ENCODE measurements at places on chromosomes 5 and 9.

- DNase-seq, result no peak
Measured at GRCh38 chr5:168801567-168801966, 222.4 kb upstream of the PANK3 start.

DNA sequence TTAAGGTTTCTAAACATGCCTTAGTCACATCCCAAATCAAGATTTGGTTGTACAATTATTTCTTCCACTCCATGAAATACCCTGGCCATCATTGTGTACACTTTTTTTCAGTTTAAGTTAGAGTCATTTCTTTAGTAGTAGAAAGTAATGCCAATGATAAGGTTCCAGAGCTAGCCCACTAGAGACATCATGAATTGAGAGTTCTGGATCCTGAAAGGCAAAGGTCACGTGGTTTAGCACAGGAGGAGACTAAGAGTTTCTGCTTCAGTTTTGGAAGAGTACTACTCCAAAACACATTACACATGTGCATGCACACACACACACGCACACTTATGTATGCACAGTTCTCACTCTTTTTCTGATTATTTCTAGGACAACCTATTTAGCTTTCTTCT, 4.8 kb upstream of the SREK1 start:
- DNase-seq, result no peak

DNA sequence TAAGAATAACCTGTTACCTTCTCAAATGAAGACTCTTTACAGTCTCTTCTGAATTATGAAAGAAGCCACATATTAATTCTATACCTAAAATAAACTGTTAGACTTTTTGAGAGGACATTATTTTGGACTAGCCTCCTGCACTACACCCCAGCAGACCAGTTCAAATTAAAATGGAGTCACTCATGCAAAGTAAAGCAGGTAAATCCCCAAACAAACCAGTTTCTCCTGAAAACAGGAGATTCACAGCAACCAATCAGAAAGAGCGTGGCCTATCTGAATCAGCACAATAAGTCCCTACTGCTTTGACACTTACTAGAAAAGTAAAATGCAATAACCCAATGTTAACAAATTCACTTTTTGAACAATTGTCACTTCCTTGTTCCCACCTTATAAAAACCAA, 58.8 kb downstream of the PTBP3 start:
- peak; percentile 42 for DNase-seq

- DNase-seq, result peak; percentile 73
Measured at GRCh38 chr5:179558932-179559283, 8.6 kb downstream of the RUFY1 start.

DNA sequence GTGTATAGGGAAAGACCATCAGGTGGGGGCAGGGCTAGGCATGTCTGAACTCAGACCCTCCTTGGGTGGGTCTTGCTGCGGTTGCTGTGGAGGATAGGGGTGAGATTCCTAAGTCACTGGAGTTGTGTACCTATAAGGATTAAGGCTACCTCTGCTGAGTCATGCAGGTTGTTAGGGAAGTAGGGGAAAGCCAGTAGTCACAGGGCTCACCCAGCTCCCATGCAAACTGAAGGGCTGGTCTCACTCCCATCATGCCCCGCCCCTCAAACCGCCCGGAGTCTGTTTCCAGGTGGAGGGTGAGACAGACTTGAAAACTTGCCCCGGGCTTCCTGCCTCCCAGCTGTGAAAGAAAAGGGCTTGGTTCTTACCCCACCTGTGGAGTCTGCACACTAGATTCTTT, 161.8 kb downstream of the CAVIN4 start:
- DNase-seq, result peak; percentile 79

- DNase-seq, result no peak
Measured at GRCh38 chr5:170597109-170597751, 93.4 kb downstream of the KCNIP1 start.

- DNase-seq, result no peak
Measured at GRCh38 chr5:122816756-122817155, 28.7 kb upstream of the SNX24 start.

- no peak for DNase-seq
Measured at GRCh38 chr9:6884990-6885389, 127.2 kb downstream of the KDM4C start.

DNA sequence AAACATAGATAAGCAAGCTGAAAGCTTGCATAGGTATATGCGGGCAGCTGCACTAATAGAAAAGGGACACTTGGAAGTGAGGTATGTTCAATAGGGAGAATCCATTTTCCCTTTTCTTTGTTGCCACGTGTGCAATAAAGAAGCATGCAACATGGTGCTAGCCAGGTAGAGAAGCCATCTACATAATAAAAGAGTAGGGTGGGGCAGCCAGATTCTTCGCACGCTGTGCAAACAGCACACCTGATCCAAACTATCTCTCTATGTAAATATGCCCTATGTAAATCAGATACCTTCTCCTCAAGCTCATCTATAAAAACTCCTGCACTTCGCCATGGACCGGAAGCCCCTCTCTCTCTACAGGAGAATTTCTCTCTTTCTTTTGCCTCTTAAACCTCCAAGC, 91.9 kb upstream of the C9orf72 start:
- no peak for DNase-seq

GRCh38 chr9:68668127-68668526, 36.9 kb upstream of the PIP5K1B start:
- DNase-seq, result no peak

DNA sequence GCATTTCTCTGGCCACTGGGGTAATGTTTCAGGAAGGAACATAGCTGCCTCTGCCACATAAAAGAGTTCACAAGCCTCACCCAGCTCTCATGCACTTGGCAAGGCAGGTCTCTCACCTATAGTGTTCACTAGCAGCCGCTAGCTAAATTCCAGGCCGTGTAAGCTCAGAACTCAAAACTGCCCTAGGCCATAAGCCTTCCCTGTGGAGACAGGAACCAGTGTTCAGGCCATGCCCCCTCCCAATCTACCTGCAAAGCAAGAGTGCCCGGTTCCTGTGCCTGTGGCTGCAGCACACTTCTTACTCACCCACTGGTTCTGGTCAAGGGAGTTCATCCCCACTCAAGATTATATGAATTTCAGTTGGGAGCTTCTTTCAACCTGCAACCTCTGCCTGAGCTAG, 60.7 kb upstream of the ZNF169 start:
- DNase-seq, result no peak

DNA sequence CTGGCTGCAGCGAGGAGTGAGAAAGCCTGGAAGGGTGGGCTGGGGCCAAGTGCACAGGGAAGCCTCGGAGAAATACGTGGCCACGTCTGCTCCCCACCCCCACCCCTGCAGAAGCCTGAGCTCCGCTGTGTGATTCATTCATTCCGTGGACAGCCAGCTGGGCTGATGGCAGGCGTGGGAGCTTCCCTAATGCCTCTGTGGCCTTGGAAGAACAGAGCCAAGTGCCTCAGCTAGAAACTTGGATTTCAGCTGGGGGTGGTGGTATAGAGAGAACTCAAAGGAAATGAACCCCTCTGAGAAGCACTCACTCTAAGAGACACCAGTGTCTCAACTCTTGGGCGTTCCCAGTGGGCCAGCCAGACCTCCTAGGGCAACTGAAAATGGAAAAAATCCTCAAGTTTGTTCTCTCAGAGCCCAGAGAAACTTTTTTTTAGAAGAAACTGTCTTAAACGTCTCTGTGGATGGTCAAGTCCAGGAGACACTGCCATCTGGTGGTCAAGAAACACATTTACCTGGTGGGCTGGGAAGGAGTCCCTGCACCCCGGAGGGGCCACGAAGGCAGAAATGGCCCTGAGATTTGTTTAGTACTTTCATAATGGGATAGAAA, 18.0 kb downstream of the ATOX1 start:
- peak; percentile 66 for DNase-seq

DNA sequence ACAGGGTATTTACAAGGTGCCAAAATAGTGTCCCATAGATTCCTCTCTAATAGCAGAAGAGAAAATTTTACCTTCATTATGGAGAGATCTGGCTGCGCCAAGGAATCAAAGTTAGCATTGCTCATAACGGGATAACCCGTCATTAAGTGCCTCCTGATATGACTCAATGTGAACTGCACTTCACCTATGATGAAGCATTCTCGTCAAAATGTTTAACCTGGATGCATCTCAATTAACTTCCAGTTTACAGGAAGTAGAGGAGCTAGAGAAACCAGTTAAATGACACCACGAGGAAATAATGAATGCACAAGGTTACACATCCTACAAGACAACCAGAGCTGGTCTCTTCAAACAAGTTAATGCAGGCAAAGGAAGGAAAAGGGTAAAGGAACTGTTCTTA, 17.2 kb downstream of the FBXW11 start:
- no peak for DNase-seq

GRCh38 chr5:142694092-142694856, 8.4 kb upstream of the FGF1 start:
- DNase-seq, result no peak

GRCh38 chr9:104838958-104839357, 75.0 kb downstream of the NIPSNAP3B start:
- DNase-seq, result no peak

DNA sequence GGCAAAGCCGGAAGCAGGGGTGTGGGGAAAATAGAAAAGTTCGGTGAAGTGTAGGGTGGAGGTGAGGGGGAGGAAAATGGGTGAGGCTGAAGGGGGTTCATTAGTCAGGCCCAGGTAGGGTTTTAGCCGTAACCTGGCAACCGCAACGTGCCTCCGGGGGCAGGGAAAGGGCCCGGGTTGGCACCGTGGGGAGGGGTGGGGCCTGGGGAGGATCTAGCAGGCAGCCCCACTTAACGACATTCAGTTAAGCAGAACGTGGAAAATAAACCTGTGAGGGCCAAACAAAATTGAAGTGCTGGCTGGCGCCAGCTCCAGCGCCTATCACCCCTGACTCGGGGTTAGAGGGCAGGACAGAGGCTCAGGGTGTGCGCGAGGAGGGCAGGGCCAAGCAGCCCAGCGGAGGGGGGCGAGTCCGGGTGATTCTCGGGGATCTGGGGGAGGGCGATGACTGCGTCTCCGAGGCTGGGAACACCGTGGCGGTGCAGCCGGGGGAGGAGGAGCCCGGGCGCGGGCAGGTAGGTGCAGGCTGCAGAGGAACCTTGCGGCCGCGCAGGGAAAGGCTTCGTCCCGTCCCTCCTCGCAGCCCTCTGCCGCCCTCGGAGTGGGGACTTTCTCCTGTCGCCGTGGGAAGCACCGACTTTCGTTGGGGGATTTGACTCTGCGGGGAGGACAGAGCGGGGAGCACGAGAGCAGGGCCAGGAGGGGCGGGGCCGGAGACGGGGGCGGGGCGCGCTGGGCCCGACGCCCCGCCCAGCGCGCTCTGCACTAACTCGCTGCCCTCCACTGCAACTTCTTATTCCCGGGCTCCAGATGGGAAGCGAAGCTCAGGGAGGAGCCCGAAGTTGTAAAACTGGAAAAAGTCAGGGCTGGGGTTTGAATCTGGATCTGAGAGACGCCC, 5.1 kb downstream of the RGS14 start:
- peak; percentile 86 for DNase-seq

- DNase-seq, result no peak
Measured at GRCh38 chr5:2756211-2757152, 5.0 kb upstream of the IRX2 start.

DNA sequence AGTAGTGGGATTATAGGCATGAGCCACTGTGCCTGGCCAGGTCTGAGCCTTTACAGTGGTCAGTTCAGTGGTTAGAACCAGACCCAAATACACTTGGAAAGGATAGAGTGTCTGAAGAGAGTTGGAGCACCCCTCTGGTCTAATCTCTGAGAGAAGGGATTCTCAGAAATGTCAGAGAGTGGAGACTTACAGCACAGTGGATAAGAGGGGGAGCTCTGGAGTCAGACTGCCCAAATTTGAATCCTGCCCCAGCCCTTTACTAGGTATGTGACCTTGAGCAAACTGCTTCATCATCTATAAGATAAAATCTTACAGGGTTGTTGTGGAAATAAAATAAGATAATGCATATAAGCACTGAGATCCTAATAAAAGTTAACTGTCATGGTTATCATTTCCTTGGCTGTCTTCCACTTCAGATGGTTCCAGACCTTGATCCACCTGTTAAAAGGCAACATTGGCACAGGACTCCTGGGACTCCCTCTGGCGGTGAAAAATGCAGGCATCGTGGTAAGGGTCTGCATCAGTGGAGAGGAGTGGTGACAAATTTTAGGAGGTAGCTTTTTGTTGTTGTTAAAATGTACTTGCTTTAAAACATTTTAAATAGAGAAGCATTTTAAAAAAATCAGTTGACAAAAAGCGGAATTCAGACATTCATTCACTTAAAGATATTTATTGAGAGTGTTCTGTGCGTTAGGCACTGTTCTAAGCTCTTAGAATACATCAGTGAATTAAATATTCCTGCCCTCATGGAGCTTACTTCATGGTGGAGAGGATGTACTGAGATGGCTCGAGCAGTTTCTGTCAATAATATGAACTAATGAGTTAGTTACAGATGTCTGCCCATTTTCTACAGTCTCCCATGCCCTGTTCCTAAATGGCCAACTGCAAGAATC, 16.0 kb downstream of the SLC36A1 start:
- peak; percentile 23 for DNase-seq

DNA sequence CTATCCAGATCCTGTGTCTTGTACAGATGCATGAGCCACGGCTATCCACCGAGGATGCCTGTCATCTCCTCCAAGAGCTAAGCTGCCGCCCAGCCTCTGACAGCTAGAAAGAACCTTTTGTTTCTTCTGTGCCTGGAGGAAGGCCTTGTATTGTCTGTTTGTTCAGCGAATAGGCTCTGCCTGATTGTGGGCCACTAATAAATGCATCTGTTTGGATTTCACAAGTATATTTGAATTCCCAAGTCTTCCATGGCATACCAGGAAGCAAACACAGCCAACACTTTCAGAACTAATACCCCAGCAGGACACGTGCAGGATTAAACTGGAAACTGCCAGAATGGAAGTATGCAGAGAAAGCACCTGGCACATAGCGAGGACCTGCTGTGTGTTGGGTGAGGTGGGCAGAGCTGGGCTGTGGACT, 92.7 kb upstream of the NEURL1B start:
- peak; percentile 58 for DNase-seq

- peak; percentile 73 for DNase-seq
Measured at GRCh38 chr9:34380034-34380510, 3.4 kb upstream of the MYORG start.

- no peak for DNase-seq
Measured at GRCh38 chr9:95302479-95302878, 15.0 kb downstream of the FANCC start.

DNA sequence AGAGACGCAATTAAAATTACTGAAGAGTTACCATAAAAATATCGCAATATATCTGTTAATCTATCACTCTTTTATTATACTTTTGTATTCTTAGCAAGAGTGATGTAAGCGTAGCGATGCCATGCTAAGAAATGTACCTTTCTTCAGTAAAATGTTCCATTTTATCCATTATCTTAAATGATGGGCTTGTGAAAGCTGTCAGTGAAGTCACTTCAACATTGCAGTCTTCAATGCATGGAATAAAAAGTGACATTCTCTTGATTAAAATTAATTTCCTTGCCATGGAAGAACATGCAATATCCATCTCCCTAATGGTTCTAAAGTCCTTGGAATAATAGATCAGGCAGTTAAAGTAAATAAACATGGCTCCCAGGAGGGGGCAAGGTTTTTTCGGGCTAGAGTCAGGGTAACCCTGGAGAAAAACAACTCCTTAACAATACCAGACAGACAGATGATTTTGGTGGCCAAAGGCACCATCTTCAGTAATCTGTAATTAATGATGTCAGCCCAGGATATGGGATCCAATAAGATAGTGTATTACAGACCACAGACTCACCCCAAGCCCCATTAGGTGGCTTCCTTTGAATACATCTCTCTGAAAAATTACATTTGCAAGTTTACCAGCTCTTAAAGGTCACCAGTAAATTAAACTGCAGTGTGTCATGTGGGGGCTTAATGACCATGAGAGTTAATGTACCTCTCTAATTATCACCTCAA, 677.1 kb downstream of the DTWD2 start:
- no peak for DNase-seq

GRCh38 chr9:117392992-117393391, 21.9 kb downstream of the ASTN2 start:
- peak; percentile 11 for DNase-seq
